Activated T-helper 17 cell treated with anti-CD3 and anti-CD28 coated beads, Interleukin-2, amount 50 U/mL, for 72 hours (primary cell): ENCODE measurements at places on chromosomes 2 and 18. TPM values are rescaled to one million over a fixed set of nuclear protein-coding genes. Genes with fewer than 3 reads are reported as not detected.

GLI2 gene
- not detected for total RNA-seq

DNA sequence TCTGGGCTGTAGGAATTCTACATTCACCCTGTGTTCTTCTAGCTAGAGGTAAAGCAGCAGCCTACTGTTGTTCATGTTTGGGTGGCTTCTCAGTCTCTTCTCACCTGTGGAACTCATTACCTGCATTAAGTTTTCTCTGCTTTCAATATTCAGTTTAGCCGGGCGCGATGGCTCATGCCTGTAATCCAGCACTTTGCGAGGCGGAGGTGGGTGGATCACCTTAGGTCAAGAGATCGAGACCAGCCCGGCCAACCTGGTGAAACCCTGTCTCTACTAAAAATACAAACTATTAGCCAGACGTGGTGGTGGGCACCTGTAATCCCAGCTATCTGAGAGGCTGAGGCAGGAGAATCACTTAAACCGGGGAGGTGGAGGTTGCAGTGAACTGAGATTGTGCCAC lies 139.8 kb upstream of the UBE2E3 start:
- no peak for ATAC-seq

DNA sequence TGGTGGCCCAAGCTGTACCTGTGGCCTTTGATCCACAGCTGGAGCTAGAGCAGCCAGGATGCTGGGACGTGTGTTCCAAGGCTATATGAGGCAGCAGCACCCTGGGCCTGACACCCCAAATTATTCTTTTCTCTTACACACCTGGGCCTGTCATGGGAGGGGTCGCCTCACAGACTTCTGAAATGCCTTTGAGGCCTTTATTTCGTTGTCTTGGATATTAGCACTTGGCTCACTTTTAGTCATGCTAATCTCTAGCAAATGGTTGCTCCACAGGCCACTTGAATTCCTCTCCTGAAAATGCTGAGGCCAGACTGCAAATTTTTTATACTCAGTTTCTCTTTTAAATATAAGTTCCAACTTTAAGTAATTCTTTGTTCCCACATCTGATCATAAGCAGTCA lies 22.0 kb upstream of the IL1R2 start:
- no peak for ATAC-seq

CAPN14 gene
- 0.53 TPM for total RNA-seq

DNA sequence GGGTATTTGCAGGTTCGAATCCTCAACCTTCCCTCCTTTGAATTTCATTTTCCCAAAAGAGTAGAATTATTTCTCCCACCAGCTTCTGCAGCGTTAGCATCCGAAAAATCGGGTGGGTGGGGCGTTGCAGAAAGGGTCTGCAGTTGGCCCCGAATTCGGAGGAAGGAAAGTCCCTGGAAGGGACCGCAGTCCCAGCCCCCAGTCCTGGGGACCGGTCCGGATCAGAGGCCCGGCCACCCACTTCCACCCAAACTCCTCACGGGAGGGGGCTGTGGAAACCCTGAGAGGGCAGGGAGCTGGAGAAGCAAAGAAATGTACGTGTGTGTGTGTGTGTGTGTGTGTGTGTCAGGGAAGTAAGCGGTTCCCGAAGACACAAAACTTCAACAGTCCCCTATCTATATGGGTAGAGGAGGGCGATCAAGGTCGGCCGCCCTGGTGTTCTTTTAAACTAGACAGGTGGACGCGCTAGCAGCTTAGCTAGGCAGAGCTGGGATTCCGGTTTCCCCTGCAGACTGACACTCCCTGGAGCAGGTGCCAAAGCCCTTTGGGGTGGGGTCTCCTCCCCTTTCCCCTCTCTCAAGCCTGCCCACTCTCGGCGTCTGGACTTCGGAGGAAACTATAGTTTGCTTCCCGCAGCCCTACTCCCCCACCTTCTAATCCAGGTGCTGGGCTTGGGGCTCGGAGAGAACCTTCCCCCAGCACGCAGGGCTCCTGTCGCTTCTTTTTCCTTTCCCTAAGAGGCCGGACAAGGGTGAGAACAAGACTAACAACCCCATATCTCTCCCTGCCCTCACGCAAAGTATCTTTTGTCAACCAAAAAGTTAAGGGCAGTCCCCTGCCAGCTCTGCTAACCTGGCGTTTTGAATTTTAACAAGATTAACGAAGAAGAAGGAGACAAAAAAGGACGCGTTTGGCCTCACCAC lies 4.8 kb upstream of the ONECUT2 start:
- ATAC-seq = no peak

GRCh38 chr2:176083796-176084261 lies at the start of gene EVX2:
TSS of gene EVX2 (minus strand) at chr2:176083962. CDS start at chr2:176083776, 186 bp downstream.
- no peak for ATAC-seq

GAREM2 gene
- 2.1 TPM for total RNA-seq

DNA sequence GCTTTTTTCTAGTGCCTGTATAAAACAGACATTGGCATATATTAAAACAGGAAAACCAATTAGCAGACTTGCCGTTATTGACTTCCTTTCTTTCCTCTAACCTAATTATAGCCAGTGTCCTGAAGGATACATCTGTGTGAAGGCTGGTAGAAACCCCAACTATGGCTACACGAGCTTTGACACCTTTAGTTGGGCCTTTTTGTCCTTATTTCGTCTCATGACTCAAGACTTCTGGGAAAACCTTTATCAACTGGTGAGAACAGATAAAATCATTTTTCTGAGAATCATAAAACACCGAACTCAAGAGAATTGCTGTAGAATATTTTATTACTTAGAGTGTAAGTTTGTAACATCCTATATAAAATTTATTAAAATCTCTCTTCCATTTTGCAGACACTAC lies 74.3 kb downstream of the SCN2A start:
- no peak for ATAC-seq
